Hypothalamus (tissue), 51 donors: ENCODE measurements at places on chromosomes 2 and 18.

GRCh38 chr2:67918471-67918870 lies 144.3 kb downstream of the C1D start:
- no peak for DNase-seq

- no peak for DNase-seq
These were observed 151.3 kb downstream of the KLHL29 start for GRCh38 chr2:23536326-23536725.

DNA sequence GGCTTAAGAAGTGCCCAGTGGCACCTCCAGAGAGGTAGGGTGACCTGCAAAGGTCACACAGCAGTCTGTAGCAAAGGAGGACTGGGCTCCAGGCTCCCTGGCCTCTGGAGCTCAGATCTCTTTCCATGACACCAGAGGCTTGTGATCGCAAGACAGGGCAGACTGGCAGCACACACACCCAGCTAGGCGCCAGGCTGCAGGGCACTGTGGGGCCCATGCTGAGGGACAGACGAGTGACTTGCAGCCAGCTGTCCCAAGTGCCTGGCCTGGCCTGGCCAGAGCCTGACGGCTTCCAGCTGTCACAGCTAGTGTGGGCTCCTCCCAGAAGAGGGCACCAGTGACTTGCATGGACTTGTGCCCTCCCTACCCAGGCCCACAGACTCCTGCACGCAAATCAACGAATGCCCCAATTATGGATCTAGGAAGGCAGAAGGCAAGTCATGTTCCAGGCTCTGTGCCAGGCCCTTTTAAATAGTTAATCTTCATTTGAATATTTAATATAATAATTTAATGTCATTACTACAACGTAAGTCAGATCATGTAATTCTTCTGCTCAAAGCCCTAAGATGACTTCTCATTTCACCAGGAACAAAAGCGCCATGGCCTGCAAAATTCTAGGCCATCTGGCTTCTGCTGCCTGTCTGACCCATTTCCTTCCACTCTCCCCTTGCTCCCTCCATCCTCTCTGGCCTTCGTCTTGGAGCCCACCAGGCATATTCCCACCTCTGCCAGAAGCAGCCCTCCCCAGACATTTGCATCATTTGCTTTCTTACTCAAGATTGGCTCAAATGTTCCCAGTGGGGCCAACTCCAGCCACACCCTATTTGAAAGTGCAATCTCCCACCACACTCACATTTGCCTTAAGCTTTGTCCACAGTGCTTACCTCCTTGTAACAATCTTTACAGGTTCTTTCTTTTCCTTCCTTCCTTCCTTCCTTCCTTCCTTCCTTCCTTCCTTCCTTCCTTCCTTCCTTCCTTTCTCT lies 3.7 kb upstream of the SPEG start:
- DNase-seq, result no peak

- DNase-seq, result no peak
These were observed 102.9 kb upstream of the MSH2 start for GRCh38 chr2:47300081-47300480.

DNA sequence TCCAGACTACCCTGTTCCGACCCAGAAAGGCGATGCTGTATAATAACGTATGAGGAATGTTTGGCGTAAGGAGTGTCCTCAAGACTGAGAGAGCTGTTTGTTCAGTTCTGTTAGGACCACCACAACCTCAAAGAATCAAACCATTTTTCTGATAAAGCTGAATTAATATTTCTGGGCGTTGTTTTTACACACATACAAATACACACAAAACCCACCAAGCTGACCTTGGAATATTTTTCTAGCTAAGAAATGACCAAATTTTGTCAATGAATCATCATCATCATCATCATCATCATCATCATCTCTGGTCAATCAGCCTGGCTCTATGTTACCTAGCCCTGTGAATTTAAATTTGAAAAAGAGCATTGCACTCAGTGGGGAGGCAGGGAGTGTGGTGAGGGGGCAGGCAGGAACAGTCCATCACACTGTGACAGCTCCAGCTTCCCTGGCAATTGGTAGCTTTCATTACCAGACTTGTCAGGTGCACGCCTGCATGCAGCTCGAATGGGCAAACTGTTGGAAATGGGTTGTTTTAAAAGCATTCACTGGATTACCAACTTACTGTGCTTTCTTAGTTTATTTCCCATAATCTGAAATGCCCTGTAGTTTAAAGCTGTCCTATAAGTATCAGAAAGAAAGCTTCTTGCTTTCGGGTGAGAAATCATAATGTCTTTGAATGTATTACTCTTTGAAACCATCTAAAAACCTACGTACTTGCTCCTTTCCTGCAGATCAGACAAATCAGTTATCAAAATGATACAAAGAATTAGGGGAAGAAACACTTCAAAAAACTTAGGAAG lies 6.9 kb upstream of the POU3F3 start:
- no peak for DNase-seq

DNA sequence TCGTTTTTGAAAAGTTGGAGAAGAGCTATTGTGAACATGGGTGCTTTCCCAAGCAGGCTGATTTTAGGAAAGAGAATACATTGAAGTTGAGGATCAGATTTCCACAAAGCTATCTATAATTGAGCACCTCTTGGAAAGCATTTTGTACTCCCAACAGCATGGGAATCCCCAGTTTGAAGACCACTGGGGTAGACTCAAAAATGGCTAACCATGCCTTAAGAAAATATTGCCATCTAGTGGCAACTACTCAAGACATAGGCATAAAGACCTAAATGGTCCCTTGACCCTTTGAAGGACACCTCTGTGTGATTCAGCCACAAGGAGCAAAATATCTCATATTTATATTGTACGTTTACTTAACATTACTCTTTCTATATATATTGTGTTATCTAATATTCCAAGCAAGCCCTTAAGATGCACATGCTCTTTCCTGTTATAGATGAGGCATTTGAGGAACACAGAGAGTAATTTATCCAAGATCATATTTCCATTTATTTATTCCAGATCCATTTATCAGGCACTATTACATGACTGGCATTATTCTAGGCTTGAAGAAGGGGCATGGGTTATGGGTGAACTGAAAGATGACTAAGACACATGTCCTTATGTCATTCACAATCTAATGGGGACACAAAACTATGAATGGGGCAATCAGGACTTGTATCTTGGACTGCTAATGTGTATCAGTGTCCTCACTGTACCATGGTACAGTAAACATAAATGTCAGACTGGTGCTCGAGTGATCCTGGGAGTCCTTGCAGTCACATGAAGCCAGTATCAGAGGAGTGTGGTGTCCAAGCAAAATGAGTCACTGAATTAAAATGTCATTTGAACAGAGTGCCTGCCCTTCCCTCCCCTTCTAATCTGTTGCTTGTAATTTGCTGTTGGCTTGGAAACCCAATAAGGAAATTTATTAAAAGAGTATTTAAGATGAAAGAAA lies 121.0 kb upstream of the XPO1 start:
- no peak for DNase-seq

DNA sequence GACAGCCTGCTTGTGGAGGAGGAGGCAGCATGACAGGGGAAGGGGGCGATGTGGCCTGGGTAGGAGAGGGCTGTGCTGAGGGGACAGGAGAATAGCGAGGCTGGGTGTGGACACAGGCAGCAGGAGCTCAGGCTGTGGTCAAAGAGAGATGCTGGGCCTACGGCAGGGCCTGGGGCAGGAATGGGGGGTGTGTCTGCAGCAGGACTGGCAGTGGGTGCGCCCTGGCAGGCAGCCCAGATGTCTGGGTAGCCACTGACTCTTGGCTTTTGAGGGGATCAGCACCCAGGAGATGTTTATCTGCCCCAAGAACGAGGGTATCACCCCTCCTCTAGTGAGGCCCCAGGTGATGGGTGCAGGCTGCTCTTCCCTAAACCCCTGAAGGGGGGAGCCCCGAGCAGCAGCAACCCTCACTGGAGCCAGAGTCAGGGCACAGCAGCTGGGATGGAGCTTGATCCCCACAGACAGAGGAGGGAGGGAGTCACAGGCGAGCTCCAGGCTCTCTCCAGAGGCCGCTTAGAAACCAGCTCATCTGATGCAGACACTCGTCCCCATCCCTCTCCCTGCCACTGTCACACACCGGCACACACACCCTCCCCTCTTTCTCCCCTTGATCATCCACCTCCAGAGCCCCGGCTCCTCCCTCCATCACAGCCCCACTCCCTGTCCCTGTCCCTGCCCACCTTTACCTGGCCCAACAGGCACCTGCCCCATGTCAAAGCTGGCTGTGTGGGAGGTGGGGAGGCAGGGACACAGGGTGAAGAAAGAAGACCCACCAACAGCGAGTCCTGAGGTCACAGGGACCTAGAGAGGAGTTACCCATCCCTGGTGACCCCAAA lies 29.8 kb upstream of the TNS1 start:
- no peak for DNase-seq

DNA sequence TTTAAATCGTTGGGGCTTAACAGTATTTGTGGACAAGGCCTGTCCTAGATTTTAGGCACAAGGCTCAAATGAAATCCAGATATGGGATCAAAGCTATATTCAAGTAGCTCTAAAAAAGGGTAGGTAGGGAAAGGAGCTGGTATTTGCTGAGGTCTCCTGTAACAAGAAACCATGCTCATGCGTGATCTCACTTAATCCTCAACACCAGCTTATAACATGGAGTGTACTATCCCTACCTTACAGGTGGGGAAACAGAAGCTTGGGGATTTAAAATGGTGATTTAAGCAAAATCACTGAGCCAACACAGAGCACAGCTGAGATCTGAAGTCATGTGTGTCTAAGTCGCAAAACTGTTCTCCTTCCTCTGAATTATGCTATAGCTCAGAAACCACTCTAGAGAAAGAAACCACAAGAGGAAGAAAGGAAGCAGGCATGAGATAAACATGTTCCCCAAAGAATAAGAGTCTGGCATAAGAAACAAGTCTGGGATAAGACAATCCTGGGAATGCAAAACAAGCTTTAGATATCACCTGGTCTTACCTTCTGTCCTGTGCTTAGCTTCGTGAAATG lies 43.1 kb downstream of the CYRIA start:
- DNase-seq, result no peak

DNA sequence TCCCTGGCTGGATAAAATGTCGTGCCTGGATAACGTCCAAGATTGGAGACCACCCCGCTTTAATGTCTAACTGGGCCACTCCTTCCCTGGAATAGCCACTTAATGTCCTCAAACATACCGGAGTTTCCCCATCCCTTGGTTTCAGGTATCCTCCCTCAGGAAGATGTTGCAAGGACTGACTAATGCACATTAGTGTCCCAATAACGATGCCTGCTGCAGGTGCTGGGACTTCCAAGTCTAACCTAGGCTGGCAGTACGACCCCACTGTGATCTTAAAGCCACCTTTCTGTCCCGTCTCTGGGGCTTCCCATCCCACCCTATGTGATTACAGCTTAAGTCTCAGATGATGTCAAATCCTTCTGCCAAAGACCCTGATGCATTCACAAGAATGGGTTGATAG lies 1.1 kb upstream of the ATP6V1C2 start:
- DNase-seq, result no peak

- DNase-seq, result no peak
These were observed 15.8 kb downstream of the GKN2 start for GRCh38 chr2:68936889-68937288.

DNA sequence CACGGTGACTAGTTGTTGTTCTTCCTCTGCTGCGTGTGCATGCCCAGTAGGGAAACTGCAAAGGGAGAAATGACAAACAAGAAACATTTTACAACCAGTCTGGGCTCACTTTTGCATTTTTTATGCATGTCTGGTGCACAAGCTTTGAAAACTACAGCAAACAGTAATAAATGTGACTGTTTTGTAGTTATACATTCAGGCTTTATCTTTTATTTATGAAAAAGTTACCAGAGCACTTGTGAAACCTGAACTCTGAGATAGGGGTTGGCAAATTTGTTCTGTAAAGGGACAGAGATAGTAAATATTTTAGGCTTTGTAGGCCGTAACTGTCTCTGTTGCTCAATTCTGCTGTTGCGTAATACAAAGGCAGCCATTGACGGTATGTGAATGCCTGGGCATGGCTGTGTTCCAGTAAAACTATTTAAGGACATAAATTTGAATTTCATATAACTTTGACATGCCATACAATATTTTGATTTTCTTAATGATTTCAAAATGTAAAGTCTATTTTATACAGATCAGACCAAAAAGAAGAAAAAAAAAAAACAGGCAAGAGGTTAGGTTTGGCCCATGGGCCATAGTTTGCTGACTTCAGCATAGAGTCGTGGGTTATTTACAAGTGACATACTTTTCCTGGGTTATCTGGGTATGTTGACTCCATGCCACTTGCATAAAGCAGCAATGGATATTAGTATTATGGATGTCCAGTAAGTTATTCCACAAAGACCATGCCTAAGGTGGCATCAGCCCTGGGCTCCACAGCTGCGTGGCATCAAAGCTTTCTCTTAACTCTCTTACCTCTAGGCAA lies 53.6 kb upstream of the EML6 start:
- DNase-seq, result peak; percentile 17

GRCh38 chr2:227799202-227799601 lies 14.4 kb upstream of the CCL20 start:
- DNase-seq, result no peak

DNA sequence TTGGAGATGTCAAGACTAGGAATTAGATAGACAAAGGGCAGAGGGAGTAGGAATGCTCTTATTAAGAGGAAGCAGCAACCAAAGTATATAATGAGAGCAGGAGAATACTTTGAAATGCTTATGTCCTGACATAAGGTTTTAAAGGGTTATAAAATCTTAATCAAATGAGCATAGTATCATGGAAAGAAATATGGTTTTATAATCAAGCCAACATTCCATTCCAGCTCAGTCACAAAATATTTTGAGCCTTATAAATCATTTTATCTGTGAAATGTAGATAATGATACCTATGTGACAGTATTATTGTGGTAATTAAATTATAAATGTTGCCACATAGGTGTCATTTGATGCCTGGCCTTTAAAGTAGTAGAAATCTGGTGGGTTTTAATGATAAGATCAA lies 17.6 kb downstream of the VSNL1 start:
- no peak for DNase-seq

- DNase-seq, result no peak
These were observed 195.9 kb downstream of the SEPTIN10 start for GRCh38 chr2:109417701-109418335.

DNA sequence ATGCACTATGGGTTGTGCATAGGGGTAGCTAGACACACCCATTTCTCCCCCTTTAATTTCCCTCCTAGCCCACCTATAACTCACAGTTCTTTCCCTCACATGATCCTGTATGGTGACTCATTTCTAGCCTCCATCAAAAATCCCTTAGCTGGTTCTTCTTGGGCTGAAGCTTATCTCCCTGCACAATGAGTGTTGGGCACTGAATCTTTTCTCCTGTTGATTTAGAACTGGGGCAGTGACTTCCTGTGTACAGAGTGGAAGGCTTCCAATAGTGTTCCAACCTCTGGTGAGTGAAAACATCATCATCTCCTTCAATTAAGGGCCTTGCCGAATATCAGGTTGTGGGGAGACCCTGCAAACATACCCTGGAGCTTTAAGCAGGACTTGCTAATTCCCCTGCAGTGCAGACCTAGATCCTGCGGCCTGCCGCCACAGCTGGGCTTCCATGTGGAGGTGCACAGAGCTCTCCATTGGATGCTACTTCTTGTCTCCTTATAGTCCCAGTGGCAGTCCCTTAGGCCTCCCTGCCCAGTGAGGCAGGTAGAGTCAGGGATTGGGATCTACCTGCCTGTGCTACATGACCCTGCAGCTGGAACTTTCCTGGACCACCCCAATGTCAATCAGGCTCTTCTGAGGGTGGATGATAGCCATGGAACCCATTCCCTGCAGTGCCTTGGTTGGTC lies 121.8 kb downstream of the PLB1 start:
- no peak for DNase-seq
